ENCODE measurements at places on chromosomes 12 and 14. TPM values are rescaled to one million over a fixed set of nuclear protein-coding genes. Genes with fewer than 3 reads are reported as not detected.

- no peak for DNase-seq
Measured at GRCh38 chr12:4589941-4590340, 27.9 kb downstream of the DYRK4 start.

DNA sequence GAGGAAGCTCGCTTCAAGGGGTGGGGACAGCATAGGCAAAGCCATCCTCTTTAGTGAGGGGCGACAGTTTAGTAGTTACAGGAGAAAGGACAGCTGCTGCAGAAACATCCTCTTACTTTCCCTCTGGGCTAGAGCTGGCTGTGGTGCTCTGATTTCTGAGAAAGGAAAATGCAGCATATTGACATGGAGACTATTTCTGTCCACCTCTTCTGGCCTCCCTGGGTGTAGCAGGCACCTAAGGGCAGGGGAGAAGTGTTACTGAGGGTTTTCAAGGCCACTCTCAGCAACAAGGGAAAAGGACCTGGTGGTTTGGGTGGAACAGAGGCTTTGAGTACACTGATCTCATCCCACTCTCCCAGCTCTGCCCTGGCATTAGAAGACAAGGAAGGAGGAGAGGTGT lies 40.0 kb upstream of the CTDSP2 start:
- no peak for DNase-seq

DNA sequence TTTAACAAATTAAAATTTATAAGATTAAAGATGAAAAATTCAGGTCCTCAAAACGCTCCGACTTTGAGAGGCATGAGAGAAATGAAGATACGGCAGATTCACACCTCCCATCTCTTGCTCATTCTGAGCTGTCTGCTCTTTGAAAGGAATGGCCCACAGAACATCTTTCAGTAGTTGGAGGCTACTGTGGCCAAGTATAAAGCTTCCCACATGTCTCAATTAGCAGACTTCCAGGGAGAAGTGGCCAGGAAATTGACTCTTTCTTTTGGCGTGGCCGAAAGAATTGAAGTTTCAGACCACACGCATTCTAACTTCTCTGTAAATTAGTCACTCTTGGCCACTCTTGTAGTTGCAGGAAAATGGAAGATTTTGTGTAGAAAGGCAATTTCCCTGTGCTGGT lies 129.2 kb downstream of the DIP2B start:
- no peak for DNase-seq

GRCh38 chr14:101715210-101716076 lies 46.1 kb upstream of the PPP2R5C start:
- no peak for DNase-seq

DNA sequence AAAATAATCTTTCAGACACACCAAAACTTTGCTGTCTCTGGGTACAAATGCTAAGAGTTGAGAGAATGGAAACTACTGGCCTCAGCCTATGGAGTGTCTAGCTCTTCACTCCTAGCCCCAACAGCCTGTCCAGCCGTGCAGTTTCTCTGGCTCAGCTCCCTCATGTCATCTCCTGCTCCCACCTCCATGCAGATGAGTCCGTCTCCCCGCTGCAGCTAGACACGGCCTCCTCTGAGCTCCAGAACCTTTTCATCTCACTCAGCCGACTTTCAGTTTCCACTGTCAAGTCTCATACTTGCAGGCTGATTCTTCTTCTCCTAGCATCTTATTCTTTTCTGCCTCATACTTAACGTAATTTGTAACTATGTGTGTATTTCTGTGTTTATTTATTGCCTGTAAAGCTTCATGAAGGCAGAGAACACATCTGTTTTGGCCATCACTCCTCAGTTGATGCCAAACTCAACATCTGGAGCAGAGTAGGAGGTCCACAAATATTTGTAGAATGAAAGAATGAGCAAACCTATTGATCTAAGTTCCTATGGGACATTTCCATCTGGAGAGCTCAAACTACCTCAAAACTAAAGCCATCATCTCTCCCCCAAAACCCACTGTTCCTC lies 139.8 kb upstream of the PWP1 start:
- no peak for DNase-seq

DNA sequence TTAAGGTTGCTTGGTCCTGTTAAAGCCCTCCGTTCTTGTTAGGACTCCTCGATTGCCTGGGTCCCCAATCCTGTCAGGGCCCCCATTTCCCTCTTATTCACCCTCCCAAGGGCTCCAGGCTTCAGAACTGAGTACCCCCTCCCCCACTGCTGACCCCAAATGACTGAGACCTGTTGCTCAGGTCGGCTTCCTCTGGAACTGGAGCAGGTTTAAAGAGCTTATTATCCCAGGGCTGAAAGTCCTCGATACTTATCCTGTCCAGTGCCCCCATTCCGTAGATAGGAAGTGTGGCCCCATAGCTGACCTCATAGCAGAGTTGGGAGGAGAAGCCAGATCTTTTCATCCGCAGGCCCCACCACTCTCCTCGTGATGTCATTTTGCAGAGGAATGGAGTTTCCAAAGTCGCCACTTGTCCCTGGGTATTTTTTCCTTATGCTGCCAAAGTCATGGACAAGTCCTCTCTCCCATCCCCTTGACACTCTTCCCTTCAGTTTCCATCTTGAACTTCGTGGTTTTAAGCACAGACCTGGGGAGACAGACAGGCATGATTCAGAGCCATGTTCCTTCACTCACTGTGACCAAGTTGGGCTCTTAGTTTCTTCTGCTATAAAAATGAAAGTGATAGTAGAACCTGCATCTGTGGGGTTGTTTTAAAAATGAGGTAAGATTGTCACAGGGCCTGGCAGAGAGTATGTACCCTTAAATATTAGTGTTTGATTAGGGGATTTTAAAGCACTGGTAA lies 1.2 kb downstream of the USP30 start:
- DNase-seq = no peak

- peak; percentile 51 for DNase-seq
Measured at GRCh38 chr14:85576848-85577542, 47.1 kb downstream of the FLRT2 start.

DNA sequence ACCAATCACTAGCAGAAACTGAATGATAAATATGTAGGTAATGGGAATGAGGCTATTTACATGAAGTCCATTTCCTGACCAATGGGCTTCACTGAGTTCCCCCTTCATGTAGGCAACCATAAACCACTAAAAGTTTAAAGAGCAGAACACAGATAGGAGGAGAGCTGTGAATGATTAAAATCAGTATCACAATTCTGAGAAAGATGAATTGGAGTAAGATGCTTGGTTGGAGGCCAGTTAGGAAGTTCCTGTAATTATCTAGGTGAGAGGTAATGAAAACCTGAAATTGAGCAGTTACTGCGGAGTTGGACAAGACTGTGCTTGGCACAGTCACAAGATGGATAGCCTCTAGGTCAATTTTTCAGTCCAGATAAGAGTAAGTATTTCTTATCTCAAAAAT lies 56.6 kb downstream of the GALNT4 start:
- no peak for DNase-seq

The HOXC13 gene
- 9.0 TPM for total RNA-seq

- no peak for DNase-seq
Measured at GRCh38 chr14:35247777-35248475, 44.3 kb upstream of the PSMA6 start.

DNA sequence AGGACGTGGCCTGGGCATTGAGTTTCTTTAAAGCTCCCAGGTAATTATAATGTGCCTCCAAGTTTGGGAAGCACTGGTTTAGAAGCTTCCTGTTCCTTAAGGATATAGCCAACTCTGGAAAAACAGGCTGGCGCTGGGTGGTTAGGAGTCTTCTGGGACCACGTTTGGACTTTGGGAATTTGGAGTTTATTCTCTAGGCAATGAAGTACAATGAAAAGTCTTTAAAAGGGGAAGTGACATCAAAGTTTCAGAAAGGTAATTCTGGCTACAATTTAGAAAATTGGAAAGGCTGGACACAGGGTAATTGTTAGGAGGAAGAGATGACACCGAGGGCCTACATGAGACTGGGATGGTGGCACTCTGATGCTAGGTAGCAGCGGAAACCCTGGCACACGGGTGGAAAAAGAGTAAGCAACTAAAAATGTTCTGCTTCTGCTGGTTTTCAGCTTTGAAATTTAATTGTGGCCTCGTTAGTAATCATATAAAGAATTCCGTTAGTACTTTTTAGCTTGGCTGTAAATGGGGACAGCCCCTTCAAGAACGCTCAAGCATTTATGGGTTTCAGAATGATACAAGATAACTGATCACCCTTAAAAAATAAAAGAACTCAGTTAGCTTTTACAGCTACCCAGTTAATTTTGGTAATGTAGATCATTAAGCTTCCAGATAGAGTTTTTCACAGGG lies 12.7 kb upstream of the DCP1B start:
- no peak for DNase-seq

Measured in PC-3 (cell line).